T-helper 17 cell (primary cell): ENCODE measurements at places on chromosomes 1 and 21. TPM values are rescaled to one million over a fixed set of nuclear protein-coding genes. Genes with fewer than 3 reads are reported as not detected.

- H3K27me3 ChIP-seq: no peaks in the 10 kb centered on the region
- H3K4me1 ChIP-seq: peaks cover 12% of the 10 kb centered on the region
- peaks cover 2% of the 10 kb centered on the region for H3K36me3 ChIP-seq
- peak overlapping the region; percentile 56 for H3K4me3 ChIP-seq
- H3K27ac ChIP-seq: no peak overlapping the region
Observed at GRCh38 chr21:43768868-43769167, 7.3 kb downstream of the CSTB start.

DNA sequence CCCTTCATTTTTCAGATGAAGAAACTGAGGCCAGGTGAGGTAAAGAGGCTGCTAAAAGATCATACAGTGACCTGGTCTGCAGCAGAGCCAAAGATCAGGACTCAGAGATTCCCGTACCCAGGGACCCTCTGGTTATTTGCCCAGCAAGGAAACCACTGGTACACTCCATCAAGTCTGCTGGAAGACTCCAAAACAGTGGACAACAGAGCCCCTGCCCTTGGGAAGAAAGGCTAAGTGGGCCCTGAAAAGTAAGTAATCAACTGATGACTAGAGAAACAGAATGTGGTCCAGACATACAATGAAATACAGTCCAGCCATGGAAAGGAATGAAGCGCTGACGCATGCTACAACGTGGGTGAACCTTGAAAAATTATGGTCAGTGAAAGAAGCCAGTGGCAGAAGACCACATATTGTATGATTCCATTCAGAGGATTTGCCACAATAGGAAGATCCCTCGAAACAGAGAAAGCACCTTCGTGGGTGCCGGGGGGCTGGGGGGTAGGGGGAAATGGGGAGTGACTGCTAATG, 106.4 kb downstream of the ETS2 start:
- peaks cover 18% of the 10 kb centered on the region for H3K27me3 ChIP-seq
- H3K4me1 ChIP-seq: no peaks in the 10 kb centered on the region
- no peak overlapping the region for H3K27ac ChIP-seq

GRCh38 chr1:83818916-83819315, 180.0 kb downstream of the TTLL7 start:
- DNase-seq: no peak
- no peaks in the 10 kb centered on the region for H3K27me3 ChIP-seq

DNA sequence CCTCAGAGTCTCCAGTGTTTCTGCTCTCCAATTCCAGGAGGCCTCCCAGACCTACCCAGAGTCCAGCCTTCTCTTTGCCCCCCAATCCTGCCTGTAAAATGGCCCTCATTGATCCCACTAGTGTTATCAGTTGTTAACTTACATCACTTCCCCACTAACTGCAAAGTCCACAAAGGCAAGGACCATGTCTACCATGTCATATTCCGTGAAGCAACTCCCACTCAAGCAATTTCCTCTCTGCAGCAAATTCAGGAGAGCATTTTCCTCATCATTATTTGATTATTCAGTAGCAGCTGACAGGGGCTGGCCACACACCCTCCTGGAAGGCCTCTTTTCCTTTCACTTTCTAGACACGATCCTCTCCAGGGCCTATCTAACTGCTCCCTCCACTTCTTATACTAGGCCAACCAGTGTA, 153.5 kb downstream of the RERE start:
- H3K27ac ChIP-seq: no peak overlapping the region
- no peak for DNase-seq
- no peaks in the 10 kb centered on the region for H3K36me3 ChIP-seq
- H3K4me1 ChIP-seq: peaks cover 13% of the 10 kb centered on the region
- H3K4me3 ChIP-seq: no peak overlapping the region

DNA sequence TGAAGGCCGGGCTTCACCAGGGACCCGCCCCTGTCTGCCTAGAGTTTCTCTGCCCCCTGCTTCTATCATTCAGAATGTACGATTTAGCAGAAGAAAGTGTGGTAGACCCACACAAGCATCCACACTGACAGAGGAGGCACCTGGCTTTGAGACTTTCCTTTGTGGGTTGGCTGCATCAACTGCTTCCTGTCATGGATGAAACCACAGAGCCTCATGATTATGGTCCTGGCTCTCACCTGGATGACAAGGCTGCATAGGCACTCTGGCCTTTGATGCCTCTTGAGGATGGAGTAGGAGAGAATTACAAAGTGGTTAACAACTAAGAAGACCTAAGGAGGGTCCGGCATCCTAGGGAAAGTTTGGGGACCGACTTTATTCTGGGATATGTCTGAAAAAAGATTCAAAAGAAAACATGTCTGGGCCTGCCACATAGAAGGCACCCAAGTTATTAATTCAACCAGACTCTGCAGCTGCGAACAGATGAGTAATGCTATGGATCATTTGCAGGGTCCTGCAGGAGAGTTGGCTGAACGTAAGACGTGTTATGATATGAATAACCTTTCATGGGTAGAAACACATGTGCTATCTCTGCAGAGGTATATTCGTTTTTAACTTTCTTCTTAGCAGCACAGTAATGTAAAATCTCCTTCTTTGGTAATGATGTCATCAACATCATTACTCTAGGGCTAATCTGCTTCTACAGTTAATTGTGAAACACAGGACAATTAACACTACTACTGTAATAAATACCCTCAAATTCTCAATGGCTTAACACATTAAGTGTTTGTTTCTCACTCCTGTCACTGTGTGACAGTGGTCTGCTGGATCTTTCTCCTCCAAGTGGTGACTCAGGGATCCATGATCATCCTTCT, 136.2 kb downstream of the SLC35F3 start:
- peaks cover 2% of the 10 kb centered on the region for H3K36me3 ChIP-seq
- H3K4me3 ChIP-seq: no peak overlapping the region
- H3K27ac ChIP-seq: no peak overlapping the region
- no peak for DNase-seq
- peaks cover 26% of the 10 kb centered on the region for H3K27me3 ChIP-seq
- H3K4me1 ChIP-seq: no peaks in the 10 kb centered on the region

GRCh38 chr21:45304945-45305344, 17.2 kb upstream of the POFUT2 start:
- no peaks in the 10 kb centered on the region for H3K36me3 ChIP-seq
- DNase-seq: no peak
- H3K4me3 ChIP-seq: no peak overlapping the region
- peak overlapping the region; percentile 83 for H3K27ac ChIP-seq

- no peaks in the 10 kb centered on the region for H3K4me1 ChIP-seq
- no peak overlapping the region for H3K4me3 ChIP-seq
- no peak for DNase-seq
- peaks cover 2% of the 10 kb centered on the region for H3K36me3 ChIP-seq
- no peaks in the 10 kb centered on the region for H3K27me3 ChIP-seq
Observed at GRCh38 chr1:150724336-150724735, 3.6 kb upstream of the HORMAD1 start.

DNA sequence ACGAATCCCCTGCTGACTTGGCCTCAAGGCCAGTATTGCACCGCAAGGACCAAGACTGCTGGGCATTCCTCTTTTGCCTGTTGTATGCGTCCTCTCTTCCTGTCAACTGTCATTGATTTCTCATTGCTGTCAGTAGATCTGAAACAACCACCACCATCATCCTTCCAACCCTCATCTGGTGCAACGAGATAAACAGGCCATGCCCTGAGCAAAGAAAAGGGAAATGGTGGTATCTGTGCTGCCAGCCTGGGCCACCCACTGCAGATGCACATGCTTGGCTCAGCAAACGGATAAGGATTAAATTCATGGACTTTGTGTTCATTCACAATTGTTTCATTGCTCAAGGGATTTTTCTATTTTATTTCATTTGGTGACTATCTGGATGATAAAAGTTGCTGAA, 13.6 kb downstream of the OXCT2 start:
- H3K27me3 ChIP-seq: no peaks in the 10 kb centered on the region
- H3K4me1 ChIP-seq: peaks cover 3% of the 10 kb centered on the region
- DNase-seq: no peak
- peaks cover 7% of the 10 kb centered on the region for H3K36me3 ChIP-seq

DNA sequence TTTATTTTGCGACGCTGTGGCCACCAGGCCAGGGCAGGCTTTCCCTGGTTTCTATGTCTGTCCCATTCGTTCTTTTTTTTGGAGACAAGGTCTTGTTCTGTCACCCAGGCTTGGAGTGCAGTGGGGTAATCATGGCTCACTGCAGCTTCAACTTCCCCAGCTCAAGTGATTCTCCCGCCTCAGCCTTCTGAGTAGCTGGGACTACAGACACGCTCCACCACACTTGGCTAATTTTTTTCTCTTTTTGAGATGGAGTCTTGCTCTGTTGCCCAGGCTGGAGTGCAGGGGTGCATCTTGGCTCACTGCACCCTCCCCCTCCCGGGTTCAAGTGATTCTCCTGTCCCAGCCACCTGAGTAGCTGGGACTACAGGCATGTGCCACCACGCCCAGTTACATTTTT, 43.4 kb upstream of the WNT4 start:
- peaks cover 10% of the 10 kb centered on the region for H3K36me3 ChIP-seq
- H3K4me1 ChIP-seq: peaks cover 10% of the 10 kb centered on the region
- H3K27me3 ChIP-seq: peaks cover 71% of the 10 kb centered on the region
- no peak overlapping the region for H3K4me3 ChIP-seq
- DNase-seq: no peak

The BEND5 gene
- 0.70 TPM for total RNA-seq

The FGR gene
- 3.3 TPM for total RNA-seq

The PPM1J gene
- total RNA-seq: 0.20 TPM

The LRRC71 gene
- total RNA-seq: not detected

DNA sequence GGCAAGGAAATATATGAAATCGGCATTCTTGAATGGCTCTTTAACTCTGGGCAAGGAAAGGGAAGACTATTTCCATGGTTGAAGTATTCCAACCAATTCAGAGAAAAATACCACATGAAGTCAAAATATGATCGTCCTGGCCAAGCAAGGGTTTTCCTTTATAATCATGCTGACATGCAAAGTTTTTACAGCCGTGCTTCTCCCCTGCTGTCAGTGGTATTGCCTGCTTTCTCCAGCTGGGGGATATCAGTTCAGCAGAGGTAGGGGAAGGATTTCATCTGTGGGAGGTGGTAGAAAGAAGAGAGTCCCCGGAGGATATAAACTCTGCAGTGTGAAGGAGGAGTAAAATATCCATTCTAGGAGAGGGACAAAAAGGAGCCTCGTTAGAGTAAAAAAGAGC, 322.8 kb downstream of the PAPPA2 start:
- H3K4me1 ChIP-seq: no peaks in the 10 kb centered on the region
- no peak overlapping the region for H3K4me3 ChIP-seq
- H3K36me3 ChIP-seq: no peaks in the 10 kb centered on the region

DNA sequence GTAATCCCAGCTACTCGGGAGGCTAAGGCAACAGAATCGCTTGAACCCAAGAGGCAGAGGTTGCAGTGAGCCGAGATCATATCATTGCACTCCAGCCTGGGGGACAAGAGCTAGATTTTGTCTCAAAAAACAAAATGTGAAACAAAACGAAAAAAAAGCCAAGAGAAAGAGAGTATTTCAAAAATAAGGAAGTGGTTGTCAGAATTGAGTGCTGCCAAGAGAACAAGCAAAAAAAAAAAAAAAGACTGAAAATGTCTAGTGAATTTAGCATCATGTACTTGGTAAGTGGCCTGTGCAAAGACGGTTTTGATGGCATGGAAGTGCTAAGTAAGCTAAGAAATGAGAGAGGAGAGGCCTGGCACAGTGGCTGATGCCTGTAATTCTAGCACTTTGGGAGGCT, 14.3 kb downstream of the KPNA6 start:
- no peak for DNase-seq
- no peak overlapping the region for H3K4me3 ChIP-seq
- peak overlapping the region; percentile 65 for H3K27ac ChIP-seq
- H3K36me3 ChIP-seq: peaks cover 2% of the 10 kb centered on the region
